ENCODE measurements at places on chromosomes 16 and 17.

DNA sequence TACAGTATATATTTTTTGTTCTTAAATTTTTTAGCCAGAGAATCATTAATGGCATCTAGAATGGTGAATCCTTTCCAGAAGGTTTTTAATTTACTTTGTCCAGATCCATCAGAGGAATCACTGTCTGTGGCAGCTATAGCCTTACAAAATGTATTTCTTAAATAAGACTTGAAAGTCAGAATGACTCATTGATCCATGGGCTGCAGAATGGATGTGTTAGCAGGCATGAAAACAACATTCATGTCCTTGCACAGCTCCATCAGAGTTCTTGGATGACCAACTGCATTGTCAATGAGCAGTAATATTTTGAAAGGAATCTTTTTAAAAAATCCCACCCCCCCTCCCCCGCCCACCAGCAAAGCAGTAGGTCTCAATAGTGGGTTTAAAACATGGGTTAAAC is 51.4 kb downstream of the CACNG1 start:
- DNase-seq, result no peak

DNA sequence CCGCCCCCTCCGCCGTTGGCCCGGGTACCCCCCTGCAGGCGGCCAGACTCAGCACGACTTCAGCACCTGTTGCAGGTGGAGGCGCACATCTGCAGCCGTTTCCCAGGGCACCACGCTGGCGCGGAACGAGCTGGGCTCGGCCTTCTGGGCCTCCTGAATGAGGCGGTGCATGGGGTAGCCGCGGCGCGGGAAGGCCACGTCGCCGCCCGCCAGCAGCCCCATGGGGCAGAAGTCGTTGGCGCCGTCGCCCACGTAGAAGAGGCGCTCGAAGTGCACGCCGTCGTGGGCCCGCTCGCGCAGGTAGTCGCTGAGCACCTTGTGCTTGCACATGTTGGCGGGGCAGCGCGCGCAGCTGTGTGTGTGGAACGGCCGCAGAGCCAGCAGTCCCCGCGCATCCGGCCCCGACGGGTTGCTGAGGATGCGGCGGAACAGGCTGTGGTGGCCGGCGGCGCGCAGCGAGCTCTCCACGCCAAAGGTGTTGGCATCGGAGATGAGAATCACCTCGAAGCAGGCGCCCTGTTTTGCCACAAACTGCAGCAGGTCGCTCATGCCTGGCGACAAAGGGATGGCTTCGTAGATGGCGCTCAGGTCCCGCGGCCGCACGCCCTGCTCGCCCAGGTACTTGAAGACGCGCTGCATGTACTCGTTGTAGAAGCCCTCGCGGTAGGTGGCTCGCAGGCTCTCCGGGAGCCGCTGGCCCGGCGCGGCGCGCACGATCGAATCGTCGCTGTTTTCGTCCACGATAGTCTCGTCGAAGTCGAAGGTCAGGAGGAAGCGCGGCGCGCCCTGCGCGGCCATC is 6.2 kb downstream of the PHOSPHO1 start:
- DNase-seq, result no peak

DNA sequence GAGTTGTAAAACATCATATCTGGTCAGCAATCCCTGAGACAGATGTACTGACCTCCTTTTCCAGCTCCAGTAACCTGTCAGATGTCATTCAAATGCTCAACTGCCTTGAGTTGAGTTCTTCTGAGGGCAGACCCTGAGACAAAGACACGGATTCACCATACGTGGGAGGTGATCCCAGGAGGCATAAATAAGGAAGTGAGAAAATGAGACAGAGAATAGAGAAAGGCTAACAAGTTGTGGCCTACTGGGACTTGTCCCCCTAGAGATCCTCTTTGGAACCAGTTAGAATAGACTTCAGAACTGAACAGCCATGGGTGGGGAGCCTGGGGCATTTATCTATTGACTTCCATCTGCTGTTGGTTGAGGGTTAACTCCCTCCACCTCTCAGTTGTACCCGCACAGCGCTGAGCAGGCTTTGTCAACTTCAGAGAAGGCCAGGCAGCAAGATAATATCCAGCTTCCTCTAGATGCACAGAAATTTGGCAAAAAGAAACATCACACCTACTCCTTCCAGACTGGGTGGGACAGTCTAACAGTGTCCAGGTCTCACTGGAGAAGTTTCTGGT is 123.0 kb upstream of the DYNLRB2 start:
- DNase-seq, result no peak

GRCh38 chr16:3094289-3095027 is 4.6 kb downstream of the ZSCAN10 start:
- peak; percentile 60 for DNase-seq

- no peak for DNase-seq
These were observed 70.0 kb upstream of the FAM20A start for GRCh38 chr17:68670967-68671693.

DNA sequence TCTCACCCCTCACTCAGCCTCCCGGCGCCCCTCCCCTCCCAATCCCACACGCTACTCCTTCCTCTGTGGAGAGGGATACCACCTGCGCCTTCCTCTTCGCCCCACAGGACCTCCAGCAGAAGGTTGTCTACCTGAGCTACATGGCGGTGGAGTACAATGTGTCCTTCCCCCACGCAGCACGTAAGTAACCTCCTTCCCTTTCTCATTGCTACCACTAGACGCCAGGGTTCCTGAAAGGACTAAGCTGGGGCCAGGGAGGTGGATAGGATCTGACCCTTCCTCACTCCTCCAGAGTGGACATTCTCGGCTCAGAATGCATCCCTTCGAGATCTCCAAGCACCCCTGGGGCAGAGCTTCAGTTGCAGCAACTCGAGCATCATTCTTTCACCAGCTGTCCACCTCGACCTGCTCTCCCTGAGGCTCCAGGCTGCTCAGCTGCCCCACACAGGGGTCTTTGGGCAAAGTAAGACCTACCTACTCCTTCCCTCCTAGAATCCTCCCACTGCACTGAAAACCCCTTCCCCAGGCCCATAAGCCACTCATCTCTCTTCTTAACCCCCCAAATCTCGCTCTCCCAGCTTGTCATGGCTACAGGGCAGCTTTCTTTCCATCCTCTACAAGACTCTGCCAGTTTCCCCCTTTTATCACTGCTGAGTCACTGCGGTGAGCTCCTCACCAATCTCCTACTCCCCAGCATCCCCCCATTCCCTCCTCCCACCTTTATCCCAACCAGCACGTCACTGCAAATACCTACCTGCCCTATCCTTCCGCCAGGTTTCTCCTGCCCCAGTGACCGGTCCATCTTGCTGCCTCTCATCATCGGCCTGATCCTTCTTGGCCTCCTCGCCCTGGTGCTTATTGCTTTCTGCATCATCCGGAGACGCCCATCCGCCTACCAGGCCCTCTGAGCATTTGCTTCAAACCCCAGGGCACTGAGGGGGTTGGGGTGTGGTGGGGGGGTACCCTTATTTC is 1.5 kb downstream of the CD68 start:
- no peak for DNase-seq

DNA sequence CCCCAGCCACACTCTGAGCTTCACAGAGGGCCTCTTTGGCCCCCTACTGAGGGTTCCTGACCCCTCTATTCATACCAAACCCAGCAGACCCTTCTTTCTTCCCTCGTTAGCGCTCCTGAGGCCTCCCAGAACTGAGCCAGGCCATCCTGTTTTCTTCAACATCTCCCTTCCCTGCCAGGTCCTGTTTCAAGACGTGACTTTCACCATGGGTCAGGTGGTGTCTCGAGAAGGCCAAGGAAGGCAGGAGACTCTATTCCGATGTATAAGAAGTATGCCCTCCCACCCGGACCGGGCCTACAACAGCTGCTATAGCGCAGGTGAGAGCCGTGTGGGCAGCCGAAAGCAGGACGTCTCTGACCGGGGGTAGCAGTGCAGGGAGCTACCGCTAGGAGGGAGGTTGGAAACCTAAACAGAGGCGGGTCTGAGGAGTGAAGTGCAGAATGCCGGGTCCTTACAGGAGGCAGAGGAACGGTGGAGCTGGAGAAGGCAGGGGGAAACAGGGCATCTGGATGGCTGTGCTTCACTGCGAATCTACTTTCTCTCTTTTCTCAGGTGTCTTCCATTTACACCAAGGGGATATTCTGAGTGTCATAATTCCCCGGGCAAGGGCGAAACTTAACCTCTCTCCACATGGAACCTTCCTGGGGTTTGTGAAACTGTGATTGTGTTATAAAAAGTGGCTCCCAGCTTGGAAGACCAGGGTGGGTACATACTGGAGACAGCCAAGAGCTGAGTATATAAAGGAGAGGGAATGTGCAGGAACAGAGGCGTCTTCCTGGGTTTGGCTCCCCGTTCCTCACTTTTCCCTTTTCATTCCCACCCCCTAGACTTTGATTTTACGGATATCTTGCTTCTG is 1.3 kb upstream of the SENP3 start:
- DNase-seq, result no peak

DNA sequence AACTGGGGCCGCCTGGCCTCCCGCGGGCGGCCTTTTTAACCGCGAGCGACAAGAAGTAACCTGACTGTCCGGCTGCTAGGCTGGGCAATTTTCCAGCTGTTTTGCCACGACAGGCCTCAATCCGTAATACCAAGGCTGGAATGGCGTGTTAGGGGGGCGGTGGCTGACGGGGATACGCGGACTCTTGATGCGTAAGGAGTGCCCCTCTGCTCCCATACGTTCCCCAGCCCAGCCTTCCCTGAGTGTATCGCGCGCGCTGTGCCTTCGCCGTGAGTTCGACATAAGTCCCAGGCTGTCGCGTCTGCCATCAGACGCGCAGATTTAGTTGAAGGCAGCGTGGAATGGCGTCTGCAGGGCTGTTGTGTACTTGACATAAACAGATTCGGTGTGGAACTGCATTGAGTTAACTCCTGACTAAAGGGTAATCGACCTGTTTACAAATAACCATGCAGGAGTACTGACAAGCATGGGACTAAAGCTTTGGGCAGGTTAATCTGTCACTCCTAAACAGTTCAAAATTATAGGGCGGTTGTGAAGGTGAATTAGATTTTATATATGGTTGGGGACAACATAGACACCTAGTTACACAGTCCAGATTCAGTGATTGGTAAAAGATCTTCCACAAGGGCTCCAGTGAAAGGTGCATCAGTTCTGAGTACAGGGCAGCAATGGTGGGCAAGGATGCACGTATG is 16.6 kb upstream of the ERN1 start:
- DNase-seq, result peak; percentile 21

DNA sequence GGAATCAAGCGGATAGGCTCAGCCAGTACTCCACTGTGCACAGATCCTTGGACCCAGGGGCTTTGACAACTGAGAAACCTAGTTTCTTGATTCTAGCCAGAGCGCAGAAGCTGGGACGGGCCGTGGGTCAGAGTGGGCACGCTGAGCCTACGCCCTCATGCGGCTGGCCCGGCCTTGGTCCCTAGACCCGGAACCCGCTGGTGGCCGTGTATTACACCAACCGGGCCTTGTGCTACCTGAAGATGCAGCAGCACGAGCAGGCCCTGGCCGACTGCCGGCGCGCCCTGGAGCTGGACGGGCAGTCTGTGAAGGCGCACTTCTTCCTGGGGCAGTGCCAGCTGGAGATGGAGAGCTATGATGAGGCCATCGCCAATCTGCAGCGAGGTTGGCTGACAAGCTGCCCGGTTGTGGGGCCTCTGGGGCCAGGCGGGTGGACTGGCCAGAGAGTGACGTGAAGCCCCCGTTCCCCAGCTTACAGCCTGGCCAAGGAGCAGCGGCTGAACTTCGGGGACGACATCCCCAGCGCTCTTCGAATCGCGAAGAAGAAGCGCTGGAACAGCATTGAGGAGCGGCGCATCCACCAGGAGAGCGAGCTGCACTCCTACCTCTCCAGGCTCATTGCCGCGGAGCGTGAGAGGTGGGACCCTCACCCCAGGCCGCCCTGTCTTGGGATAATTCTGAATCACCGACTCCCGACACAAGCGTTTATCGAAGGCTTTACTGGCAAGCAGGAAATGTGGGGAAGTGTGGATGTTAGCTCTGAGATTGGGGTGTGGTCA is 946 bp downstream of the STUB1 start:
- DNase-seq, result no peak

DNA sequence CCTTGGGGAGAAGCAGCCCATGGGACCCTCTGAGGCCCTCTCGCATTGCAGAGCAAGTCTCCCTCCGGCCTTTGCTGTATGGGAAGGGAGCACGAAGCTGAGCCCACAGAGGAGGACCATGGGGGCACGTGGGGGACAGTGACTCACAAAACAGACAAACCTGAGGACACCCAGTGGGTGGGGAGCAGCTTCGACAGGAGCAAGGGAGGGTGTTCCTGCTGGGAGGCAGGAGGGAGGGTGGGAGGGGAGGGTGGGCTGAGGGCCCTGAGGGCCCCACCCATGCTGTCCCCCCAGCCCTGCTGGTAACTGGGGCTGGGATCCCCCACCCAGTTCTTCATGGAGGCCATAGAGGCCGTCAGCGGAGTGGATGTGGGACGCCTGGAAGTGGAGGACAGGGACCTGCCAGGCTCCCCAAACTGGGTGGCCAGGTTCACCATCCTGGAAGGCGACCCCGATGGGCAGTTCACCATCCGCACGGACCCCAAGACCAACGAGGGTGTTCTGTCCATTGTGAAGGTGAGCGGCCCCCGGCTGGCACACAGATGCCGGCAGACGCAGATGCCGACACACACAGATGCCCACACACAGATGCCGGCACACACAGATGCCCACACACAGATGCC is 12.5 kb downstream of the SLC22A31 start:
- DNase-seq, result no peak

DNA sequence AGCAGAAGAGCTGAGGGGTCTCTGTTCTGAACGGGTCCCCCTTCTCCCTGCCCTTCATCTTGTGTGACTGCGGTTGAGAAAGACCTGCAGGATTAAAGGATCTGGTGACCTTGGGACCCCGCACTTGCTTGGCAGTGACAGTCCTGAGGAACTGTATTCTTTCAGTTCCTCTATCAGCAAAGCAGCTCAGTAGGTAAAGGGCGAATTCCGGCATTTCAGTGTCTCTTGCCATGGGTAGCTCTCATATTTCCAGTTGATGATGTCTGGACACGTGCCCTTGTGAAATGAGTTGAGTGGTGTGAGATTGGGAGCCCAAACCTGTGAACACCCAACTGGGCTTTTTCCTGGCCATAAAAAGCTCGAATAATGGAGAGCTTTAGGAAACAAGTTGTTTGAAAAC is 135.7 kb downstream of the PRKCA start:
- no peak for DNase-seq

DNA sequence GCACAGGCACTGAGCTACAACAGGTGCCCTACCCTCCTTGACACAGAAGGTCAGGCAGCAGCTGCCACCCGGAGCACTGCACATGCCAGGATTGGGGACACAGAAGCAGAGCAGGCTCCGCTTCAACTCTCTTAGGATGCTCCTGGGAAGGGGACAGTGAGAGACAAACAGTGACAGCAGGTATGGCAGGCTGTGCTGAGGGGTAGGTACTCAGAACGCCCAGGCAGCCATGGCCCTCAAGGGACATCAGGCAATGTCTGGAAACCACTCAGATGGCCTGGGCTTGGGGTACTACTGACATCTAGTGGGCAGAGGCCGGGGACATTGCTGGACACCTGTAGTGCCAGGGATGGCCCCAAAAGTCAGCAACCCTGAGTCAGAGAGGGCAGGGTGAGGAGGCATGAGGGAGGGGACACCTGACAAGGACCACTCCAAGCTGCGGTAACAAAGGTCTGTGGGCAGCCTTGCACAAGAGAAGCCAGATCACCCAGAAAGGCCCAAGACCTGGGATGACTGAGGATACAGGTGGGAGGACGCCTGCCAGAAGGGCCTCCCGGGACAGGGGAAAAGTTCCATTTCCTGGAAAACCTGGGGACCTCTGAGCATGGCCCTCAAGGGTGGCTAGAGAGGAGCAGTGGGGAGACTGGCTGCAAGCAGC is 21.2 kb downstream of the PEMT start:
- no peak for DNase-seq

All from stimulated activated CD4-positive, alpha-beta T cell treated with anti-CD3 and anti-CD28 coated beads, Interleukin-15, amount 100 ng/mL, for 48 hours (primary cell).